GM23248 (cell line): ENCODE measurements at places on chromosomes 3 and 15. TPM values are rescaled to one million over a fixed set of nuclear protein-coding genes. Genes with fewer than 3 reads are reported as not detected.

DNA sequence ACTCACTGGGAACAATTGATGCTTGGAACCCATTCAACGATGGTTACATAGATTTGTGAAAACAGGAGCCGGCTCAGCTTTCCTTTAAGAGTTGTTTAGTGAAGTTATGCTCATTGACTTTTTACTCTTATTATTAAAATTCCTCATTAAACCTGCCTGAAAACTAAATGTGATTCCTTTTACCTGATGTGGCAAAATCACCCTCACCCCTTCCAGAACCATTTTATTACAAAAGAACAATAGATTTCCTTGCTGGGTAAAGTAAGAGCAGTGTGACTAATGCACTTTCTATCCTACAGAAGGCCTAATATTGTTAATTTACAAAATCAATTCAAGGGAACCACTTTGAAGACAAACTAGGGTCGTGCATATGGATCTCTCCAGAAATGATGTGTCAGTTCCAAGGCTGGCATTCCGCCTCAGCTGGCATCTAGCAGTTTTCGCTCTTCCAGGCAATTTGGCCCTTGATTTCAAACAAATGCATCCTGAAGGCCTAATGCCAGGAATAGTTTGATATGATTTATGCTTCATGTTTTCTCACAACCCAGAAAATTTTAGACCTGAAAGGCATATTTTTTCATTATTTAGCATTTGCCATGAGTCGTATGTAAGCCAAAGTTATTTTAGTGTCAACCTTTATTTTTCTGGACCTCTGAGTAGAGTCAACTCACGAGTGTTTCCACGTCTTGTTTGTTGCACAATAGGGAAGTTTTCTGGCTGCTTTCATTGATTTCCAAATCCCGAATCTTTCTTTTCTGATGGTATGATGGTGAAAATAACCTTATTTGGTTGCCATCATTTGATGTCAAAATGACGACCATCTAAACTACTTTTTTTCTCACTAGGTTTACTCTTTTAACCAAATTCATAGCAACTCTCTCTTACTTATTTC, 447.8 kb downstream of the MECOM start:
- H3K27me3 ChIP-seq, result no peaks in the 10 kb centered on the region
- peak; percentile 4 for DNase-seq
- no peaks in the 10 kb centered on the region for H3K36me3 ChIP-seq
- H3K27ac ChIP-seq, result no peak overlapping the region

DNA sequence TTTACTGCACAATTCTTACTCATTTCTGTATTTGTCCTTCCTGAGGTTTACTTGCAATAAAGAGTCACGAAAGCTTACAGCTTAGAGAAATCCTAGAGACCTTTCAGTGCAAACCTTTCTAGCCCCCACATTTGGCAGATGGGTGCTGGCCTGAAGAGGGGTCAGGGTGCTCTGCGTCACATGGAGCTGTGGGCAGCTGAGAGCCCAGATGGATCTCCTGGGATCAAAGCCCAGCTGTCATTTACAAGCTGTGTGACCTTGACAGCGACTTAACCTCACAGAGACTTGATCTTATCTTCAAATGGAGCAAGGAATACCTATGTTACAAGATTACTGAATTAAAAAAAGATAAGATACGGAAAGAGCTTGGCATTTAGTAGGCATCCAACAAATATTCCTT, 24.0 kb upstream of the RAF1 start:
- H3K36me3 ChIP-seq, result no peaks in the 10 kb centered on the region
- DNase-seq, result no peak
- no peaks in the 10 kb centered on the region for H3K27me3 ChIP-seq
- no peak overlapping the region for H3K4me3 ChIP-seq
- no peaks in the 10 kb centered on the region for H3K4me1 ChIP-seq

- no peak overlapping the region for H3K27ac ChIP-seq
- no peak overlapping the region for H3K4me3 ChIP-seq
- no peaks in the 10 kb centered on the region for H3K4me1 ChIP-seq
- DNase-seq, result no peak
Observed at GRCh38 chr15:86425746-86426145, 346.1 kb downstream of the AGBL1 start.

GRCh38 chr3:186286114-186286513, 75.9 kb downstream of the DGKG start:
- no peak overlapping the region for H3K4me3 ChIP-seq
- peak; percentile 17 for DNase-seq
- peaks cover 34% of the 10 kb centered on the region for H3K4me1 ChIP-seq
- peaks cover 18% of the 10 kb centered on the region for H3K27me3 ChIP-seq
- no peak overlapping the region for H3K27ac ChIP-seq

DNA sequence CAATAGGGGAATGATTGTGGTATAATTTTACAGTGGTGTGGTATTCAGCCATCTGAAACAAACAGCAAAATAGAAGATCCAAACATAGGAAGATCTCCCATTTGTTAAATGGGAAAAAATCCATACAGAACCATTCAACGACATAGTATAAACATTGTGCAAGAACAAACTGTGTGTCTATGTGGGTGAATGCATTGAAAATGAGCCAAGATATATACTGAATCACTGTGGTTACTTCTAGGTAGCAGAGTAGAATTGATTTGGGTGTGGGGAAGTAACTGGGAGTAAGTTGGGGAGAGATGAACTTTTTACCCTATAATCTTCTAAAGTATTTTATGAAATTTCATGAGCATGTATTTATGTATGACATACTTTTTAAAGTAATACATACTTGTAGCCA, 123.1 kb upstream of the UMPS start:
- H3K4me1 ChIP-seq, result peaks cover 9% of the 10 kb centered on the region
- no peaks in the 10 kb centered on the region for H3K36me3 ChIP-seq
- H3K27me3 ChIP-seq, result peaks cover 19% of the 10 kb centered on the region; the same call in 1 of the 2 replicates
- peak; percentile 79 for DNase-seq
- no peak overlapping the region for H3K4me3 ChIP-seq

The SOX14 gene
- total RNA-seq, result not detected in 2 replicates

The SHF gene
- 0.25 and 0.32 TPM in 2 replicates for total RNA-seq

The IL17RE gene
- total RNA-seq, result 0.51 and 5.5 TPM in 2 replicates
